ENCODE measurements at places on chromosomes 3 and 15.

GRCh38 chr3:78887029-78887428 is 880.8 kb downstream of the ROBO1 start:
- DNase-seq = no peak

DNA sequence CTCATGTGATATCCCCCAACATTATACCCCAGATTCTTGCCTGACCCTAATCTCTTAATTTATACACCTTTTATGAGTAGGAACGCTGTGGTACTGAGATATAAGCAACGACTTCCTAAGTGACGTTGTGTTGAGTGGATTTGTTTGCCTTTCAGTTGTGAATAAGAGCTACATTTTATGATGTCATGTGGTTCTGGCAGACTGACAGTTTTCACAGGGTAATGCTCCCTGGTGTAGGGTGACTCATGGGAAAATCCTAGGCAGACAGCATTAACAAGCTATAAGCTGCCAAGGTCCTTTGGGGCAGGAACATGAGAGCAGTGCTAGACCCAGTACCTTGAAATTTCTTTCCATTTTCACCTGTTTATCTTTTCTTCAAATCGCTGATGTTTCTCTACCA is 11.2 kb downstream of the C3orf52 start:
- no peak for DNase-seq

- no peak for DNase-seq
Observed at GRCh38 chr15:79406210-79406609, 25.9 kb upstream of the MINAR1 start.

DNA sequence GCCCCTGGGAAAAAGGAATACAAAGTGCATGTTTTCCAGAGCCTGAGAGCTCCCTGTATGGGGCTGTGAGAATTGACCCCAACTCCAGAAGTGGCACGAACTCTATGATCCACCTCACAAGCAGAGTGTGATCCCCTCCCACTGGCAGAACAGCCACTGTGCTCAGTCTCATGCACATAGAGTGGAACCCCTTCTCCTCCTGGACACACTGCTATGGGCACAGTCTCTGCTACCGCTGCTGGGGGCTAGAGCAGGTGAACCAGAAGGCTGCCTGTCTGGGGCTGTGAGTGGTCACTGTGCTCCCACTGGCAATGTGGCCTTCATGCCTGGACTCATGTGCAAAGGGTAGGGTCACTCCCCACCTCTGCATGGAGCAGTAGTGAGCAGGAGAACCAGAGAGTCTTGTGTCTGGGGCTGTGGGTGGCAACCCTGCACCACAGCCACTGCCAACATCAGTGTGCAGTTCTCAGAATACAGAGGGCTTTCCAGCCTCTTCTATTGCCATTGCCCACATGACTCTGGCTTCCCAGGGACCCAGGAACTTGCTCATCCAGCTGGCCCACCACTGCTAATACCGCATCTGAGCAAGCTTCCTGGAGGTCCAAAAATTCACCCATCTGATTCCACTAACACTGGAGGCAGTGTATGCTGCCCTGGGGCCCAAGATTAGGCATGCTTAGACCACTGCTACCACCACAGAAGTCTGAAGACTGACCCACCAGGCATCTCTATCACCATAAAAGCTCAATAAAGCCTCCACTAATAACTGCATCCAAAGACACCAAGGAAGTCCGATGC is 343.7 kb upstream of the SOX14 start:
- DNase-seq = no peak

DNA sequence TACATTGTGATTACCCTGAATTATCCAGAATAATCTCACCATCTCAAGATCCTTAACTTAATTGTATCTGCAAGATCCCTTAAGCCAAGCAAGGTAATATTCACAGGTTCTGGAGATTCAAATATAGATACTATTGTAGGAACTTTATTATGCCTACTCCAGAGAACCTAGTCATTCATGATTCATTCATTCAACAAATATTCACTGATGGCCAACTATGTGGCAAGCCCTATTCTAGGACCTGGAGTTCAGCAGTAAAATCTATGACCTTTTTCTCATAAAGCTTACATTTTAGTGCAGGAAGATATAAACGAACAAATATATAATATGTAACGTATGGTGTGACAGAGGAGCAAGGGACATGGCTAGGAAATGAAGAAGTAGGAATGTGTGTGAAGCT is 49.6 kb downstream of the ISL2 start:
- no peak for DNase-seq

- no peak for DNase-seq
Observed at GRCh38 chr3:172357850-172358754, 90.2 kb downstream of the GHSR start.

- no peak for DNase-seq
Observed at GRCh38 chr3:148218222-148218621, 479.5 kb upstream of the AGTR1 start.

GRCh38 chr3:155026999-155027591 is 53.0 kb upstream of the MME start:
- DNase-seq = no peak

GRCh38 chr15:65409036-65409631 is 13.6 kb downstream of the IGDCC4 start:
- no peak for DNase-seq

DNA sequence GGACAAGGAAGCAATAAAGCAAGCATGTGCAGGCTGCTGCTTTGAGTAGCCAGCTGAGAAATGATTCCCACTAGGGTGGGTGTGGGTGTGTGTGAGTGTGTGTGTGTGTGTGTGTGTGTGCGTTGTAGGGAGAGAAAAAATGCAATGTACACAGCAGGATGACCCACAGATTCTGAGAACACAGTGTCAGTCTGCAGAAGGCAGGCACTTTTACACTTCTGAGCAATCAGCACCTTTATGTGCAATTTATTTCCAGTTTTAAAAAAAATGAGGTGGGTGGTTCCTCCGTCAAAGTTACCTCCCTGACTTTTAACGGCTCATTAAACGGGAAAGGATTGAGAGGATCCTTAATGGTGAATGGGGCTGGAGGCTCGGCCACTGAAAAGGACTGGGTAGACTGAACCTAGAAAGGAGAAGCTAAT is 38.5 kb upstream of the LIPC start:
- no peak for DNase-seq

DNA sequence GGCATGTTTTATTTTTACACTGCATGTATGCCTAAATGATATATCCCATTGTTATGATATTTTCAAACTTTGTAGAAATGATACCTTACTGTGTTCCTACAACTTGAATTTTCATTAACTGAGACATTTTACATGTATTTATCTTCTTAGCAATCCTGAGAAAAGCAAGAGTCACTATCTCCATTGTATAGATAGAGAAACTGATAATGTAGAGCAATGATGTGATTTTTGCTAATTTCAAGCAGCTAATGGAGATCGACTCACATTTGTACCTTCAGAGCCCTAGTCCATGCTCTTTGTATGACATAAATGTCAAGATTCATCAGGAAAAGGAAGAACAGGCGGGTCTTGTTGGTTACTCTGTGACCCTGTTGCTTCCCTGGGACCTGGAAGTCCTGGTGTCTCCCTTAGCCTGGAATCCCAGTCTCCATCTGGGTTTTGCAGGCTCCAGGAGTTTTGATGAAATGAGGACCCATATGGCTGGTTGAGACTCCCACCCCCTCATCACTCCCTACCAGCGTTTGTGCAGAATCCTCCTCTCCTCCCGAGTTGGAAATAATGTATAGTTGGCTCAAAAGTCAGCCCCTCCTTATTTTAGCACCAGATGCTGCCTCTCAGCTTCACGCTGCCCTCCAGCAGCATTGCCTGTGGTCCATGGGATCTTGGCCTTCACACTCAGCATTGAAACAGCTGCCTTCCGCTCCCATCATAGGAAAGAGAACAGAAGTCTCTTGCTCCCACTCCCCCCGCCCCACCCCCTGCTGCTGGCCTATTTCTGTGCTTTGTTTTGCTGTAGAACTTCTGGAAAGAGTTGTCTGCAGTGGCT is 67.1 kb downstream of the APBA2 start:
- DNase-seq = no peak

DNA sequence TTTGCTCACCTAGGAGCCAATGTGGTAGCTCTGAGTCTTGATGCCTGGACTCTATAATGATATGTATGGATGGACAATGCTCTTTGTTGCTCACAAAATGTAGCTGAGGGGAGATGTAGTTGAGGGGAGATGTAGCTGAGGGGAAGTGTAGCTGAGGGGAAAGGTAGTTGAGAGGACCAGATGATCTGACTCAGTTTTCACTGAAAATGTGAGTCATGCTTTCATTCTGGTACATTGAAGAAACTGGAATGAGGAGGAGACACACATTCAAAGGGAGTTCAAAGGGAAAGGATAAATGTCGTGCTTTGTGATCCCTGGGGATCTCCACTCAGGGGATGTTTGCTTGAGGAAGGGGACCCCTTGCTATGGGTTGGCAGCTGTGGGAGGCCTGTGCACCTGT is 302.9 kb upstream of the TRIM42 start:
- DNase-seq = no peak

- DNase-seq = no peak
Observed at GRCh38 chr3:38090453-38090852, 46.5 kb downstream of the ACAA1 start.

DNA sequence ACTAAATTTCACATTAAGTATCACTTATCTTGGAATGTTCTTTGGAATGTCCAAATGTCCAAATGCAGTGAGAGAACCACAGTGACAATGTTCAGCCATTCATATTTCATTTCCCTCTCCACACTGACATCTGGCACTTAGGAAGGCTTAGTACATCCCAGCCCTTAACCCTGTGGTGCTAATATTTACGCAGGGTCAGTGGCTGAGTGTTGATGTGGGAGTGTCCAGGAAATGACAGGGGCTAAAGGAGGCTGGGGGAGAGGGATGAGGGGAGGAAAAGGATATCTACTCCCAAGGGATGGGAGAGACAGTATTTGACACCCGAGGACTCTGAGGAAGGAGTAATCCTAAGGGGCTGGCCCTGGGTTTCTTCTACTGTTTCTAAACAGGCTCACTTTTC is 14.1 kb upstream of the CCR4 start:
- DNase-seq = no peak

DNA sequence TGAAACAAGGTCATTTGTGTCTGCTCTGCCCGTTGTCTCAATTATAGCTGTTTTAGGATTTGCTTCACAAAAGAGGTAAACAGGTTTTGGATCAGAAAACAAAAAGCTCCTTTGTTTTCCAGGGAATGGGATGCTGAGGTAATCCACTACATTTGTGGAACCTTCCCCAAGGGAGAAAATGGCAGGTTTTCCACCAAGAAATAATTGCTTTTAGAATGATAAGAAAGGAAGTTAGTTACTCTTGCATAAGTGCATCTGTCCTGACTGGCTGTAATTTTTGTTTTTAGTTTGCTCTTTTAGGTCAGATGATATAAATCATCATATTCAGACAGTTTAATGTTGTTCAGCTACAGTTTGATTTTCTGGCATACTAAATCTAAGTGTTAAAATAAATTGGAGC is 198.5 kb upstream of the COL8A1 start:
- no peak for DNase-seq

GRCh38 chr3:87088993-87089841 is 98.3 kb upstream of the VGLL3 start:
- DNase-seq = no peak

GRCh38 chr15:59439576-59439975 is 1.6 kb downstream of the FAM81A start:
- no peak for DNase-seq

GRCh38 chr3:7610634-7611033 is 749.7 kb downstream of the GRM7 start:
- DNase-seq = no peak

- DNase-seq = no peak
Observed at GRCh38 chr3:126300761-126301481, 56.3 kb downstream of the KLF15 start.

GRCh38 chr3:59469948-59470723 is 420.3 kb upstream of the CFAP20DC start:
- no peak for DNase-seq

- DNase-seq = no peak
Observed at GRCh38 chr15:31294067-31294466, 32.6 kb upstream of the KLF13 start.

DNA sequence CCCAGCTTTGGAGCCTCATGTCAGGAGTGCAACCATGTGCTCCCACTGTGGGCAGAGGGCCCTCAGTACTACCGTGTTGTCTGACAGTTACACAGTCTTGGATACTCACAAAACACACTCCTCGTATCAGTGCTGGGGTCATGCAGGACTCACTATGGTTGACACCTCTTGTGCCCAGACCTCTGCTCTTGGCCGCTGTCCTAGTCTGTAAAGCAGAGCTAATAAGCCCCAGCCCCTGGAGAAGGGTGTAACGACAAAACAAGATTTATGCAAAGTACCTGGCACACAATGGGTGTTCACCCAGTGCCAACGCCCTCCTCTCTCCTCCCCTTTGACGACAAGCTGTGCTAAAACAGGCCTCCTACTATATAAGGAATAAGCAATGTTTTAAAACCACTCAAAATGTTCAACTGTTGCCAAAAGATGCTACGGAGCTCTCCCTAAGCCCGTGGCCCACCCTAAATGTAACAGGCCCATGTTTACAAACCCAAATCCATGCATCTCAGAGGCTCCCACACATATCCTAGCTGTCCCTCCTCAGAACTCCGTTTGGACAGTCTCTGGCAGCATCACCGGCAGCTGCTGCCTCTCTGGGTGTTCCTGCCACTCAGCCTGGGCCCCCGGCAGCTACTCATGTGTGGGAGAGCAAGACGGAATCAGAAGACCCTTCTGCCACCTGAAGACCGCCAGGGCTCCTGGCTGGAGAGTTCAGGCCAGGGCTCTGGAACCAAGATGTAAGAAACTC is 65.8 kb downstream of the MRPL46 start:
- no peak for DNase-seq

GRCh38 chr3:79937567-79937966 is 169.8 kb upstream of the ROBO1 start:
- no peak for DNase-seq

- no peak for DNase-seq
Observed at GRCh38 chr3:146115619-146116018, 45.4 kb downstream of the PLOD2 start.

GRCh38 chr3:65493371-65493882 is 545.3 kb downstream of the MAGI1 start:
- no peak for DNase-seq

GRCh38 chr3:26307192-26307591 is 315.4 kb upstream of the LRRC3B start:
- DNase-seq = no peak

DNA sequence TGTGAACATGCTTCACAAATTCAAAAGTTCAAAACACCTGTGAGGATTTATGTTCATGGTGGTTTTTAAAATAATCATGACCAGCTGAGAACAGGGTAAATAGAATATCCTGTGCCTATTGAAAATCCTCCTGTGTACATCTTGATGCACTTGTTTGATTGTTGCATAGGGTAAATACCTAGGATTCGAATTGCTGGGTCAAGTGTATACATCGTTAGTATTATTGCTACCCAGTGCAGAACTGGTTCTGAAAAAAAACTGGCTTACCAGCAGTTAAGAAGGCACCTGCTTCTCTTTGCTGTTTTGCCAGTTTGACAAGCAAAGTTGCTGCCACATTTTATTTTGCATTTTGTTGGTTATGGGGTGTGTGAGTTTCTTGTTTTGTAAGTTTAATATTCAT is 272.6 kb downstream of the CLSTN2 start:
- no peak for DNase-seq

GRCh38 chr15:64763021-64763420 is 12.4 kb downstream of the RBPMS2 start:
- no peak for DNase-seq
